M059J (cell line): ENCODE measurements at places on chromosomes 12 and 14.

GRCh38 chr12:54689034-54689372 is 40.8 kb upstream of the DCD start:
- no peak for DNase-seq

- DNase-seq, result no peak
Measured at GRCh38 chr14:91839749-91840148, 27.6 kb downstream of the TC2N start.

- peak; percentile 60 for DNase-seq
Measured at GRCh38 chr12:99984271-99985128, at the start of gene ANKS1B. ANKS1B (minus strand) TSS chr12:99984936; CDS start chr12:99984237, 699 bp downstream.

GRCh38 chr12:97017213-97017612 is 110.2 kb downstream of the NEDD1 start:
- DNase-seq, result no peak

DNA sequence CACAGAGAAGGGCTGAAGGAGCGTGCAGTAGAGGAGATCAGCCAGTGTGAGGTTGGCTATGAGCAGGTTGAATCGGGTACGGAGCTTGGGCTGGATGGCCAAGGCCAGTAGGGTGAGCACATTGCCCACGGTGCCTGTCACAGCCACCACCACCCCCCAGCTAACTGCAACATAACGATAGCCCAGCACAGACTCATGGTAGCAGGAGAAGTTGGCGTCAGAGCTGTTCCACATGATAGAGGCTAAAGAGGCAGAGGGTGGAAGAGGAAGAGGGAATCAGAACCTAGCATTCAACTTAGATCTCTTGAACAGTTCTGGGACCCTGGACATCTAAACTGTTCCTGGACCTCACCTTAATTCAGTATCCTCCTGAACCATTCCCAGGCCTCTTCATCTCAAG is 668 bp downstream of the GPR84 start:
- DNase-seq, result no peak

- no peak for DNase-seq
Measured at GRCh38 chr14:27072589-27072988, 474.8 kb upstream of the NOVA1 start.

GRCh38 chr12:30286345-30286926 is 409.2 kb downstream of the IPO8 start:
- peak; percentile 27 for DNase-seq

- DNase-seq, result peak; percentile 59
Measured at GRCh38 chr12:53530920-53531319, 23.6 kb upstream of the NPFF start.
